Thyroid gland (tissue), 4 donors: ENCODE measurements at places on chromosomes 2 and 18. TPM values are rescaled to one million over a fixed set of nuclear protein-coding genes. Genes with fewer than 3 reads are reported as not detected.

HNMT gene
- 26.2 TPM for total RNA-seq

FEV gene
- total RNA-seq: not detected

GNAL gene
- total RNA-seq: 30.4 TPM

COL4A3 gene
- total RNA-seq: 86.5 TPM

RNF138 gene
- total RNA-seq: 10.7 TPM

ITGB6 gene
- total RNA-seq: 11.1 TPM

- DNase-seq: no peak
- no peak overlapping the region for H3K27ac ChIP-seq
- H3K27me3 ChIP-seq: no peaks in the 10 kb centered on the region
- no peak overlapping the region for H3K4me3 ChIP-seq
Observed at GRCh38 chr2:152441961-152442360, 107.0 kb downstream of the FMNL2 start.

DNA sequence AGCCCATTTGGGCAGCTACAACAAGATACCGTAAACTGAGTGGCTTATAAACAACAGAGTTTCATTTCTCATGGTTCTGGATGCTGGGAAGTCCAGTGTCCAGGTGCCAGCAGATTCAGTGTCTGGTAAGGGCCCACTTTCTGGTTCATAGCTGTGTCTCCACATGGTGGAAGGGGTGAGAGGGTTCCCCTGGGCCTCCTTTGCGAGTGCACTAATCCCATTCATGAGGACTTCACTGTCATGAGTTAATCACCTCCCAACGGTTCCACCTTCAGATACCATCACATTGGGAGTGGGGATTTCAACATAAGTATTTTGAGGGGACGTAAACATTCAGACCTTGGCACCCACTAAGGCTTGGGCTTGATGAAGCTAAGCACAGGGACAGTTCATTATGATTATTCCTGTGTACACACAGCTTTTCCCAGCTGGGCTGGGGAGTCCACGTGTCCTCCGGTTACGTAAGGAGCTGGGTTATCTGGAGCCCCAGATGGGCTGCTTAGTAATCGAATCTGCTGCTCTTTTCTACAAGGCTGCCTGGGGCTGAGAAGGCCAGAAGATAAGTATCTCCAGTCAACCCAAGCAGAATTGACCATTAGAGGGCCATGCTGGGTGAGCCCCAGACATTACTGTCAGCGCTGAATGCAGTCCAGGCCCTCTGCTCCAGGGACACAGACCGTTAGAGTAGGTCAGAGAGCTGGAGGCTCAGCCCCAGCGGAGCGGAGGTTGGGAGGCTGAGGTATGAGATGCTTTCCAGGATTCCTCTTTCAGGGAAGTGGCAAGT is 42.7 kb downstream of the EPAS1 start:
- no peaks in the 10 kb centered on the region for H3K27me3 ChIP-seq
- peaks cover 50% of the 10 kb centered on the region for H3K4me1 ChIP-seq
- H3K4me3 ChIP-seq: no peak overlapping the region

- no peak for DNase-seq
- H3K4me3 ChIP-seq: no peak overlapping the region
- no peaks in the 10 kb centered on the region for H3K36me3 ChIP-seq
- H3K27ac ChIP-seq: no peak overlapping the region
- no peaks in the 10 kb centered on the region for H3K4me1 ChIP-seq
Observed at GRCh38 chr18:73733806-73734314, 413.8 kb downstream of the FBXO15 start.

DNA sequence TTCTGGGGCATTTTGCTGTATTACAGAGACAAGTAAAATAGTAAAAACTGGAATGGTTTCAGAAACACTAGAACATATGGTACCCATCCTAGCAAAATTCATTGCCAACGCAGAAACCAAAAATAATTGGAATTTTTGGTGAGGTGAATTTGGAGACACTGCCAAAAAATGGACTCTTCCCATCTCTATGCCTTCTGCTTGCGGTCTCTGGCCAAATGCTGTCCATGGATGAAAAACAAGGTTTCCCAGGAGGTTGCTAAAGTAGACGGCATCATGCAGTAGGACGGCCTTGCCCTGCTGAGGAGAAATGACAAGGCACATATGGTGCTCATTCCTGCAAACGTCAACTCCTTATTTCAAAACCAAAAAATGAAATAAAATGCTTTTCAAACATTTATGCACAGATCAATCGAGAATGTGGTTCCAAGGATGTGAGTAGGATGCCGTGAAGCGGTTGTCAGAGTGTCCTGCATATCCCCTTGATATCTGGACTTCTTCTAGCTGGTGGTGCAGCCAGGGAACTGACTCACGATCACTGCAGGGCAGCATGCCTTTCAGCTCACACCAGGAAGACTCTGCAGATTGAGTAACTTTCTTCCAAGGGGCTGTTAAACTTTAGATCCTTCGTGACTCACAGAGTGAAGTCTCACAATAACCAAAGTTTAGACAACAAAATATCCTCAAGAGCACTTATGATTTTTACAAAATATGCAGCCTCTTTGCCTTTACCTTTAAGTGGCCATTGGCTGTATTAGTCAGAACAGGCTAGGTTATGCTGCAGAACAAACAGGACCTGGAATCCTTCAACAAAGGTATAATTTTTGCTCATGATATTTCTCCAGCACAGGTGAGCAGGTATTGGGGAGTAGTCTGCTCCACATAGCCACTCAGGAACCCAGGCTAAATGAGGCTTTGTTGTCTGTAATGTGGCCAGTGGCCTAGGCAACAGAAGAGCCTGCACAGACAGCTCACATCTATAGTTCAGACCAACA is 149.4 kb upstream of the NDUFV2 start:
- no peaks in the 10 kb centered on the region for H3K36me3 ChIP-seq
- H3K27ac ChIP-seq: no peak overlapping the region
- H3K4me1 ChIP-seq: no peaks in the 10 kb centered on the region
- no peak for DNase-seq
- no peak overlapping the region for H3K4me3 ChIP-seq

DNA sequence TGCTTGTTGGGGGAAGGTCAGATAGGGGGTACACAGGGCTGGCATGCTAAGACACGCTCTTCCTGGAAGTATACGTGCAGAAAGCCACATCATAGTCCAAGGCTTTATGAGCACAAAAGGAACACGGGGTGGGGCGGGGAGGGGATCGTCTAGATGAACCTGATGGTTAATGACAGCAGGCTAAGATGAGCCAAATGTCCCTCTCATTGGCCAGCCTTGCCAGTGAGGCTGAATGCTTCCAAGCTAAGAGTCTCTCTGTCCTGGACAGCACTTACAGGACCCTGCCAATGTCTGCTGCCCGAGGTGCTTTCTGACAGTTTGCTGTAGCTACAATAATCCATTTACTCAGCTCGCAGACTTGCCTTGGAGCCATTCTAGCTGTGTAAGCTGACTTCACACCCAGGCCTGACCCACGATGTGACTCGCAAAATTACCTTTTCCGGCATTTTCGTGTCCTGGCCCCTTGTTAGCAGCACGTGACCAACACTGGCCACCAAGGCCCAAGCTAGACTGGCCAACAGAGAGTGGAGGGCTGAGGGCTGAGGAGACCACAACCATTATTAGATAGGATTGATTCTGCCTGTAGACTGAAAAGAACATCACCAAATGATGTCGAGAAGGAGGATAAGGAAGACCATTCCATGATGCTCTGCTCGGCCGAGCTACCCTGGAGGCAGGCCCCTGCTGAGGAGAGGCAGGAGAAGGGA is 84.2 kb downstream of the MALT1 start:
- H3K36me3 ChIP-seq: no peaks in the 10 kb centered on the region
- no peaks in the 10 kb centered on the region for H3K27me3 ChIP-seq
- H3K4me1 ChIP-seq: no peaks in the 10 kb centered on the region
- H3K27ac ChIP-seq: no peak overlapping the region

DNA sequence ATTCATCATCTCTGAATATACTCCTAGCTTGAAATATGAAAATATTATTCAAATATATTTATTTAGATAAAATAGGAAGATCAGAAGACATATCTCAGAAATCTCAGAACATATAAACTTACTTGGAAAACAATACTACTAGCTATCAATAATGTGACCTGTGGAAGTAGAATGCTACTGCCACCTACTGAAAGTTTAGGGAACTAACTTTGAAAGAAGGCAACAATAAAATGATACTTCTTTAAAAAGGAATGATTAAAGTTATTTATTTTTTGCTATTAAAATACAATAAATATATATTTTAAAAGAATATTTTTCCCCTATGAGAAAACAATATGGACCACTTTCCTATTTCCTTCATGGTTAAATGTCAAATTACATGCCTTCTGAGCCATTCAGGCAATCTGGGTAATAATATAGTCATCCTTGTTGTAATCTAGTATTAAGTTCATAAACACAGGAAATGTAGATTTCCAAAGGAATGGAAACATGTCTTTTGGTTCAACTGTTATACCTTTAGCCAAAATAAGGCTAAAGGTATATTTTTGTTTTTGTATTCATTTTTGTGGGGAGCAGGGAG is 26.0 kb downstream of the ACADL start:
- H3K36me3 ChIP-seq: no peaks in the 10 kb centered on the region
- H3K27ac ChIP-seq: peak overlapping the region; percentile 31
- H3K4me3 ChIP-seq: no peak overlapping the region
- no peak for DNase-seq
- no peaks in the 10 kb centered on the region for H3K27me3 ChIP-seq
- H3K4me1 ChIP-seq: peaks cover 27% of the 10 kb centered on the region

- no peak overlapping the region for H3K27ac ChIP-seq
- no peak for DNase-seq
- no peak overlapping the region for H3K4me3 ChIP-seq
- H3K36me3 ChIP-seq: no peaks in the 10 kb centered on the region
- peaks cover 56% of the 10 kb centered on the region for H3K27me3 ChIP-seq
- H3K4me1 ChIP-seq: peaks cover 54% of the 10 kb centered on the region
Observed at GRCh38 chr2:236164925-236165841, 3.0 kb downstream of the GBX2 start.

DNA sequence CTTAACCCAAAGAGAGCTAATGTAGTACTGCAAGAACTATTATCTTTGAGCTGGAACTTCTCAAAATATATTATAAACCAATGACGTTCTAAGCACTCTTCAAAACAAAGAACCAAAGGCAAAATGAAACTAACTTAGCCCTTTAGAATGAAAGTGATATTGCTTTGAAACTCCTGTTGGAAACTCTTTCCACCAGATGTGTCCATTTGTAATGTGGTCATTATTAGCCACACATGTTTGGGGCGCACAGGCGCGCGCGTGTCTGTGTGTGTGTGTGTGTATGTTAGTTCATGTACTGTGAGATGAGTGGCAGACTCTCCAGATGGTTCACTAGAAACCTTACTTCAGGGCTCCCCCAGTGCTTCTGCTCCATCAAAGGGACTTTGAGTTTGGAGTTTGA is 323.4 kb downstream of the BCL11A start:
- DNase-seq: no peak
- H3K4me3 ChIP-seq: no peak overlapping the region
- no peak overlapping the region for H3K27ac ChIP-seq
- H3K27me3 ChIP-seq: no peaks in the 10 kb centered on the region
- no peaks in the 10 kb centered on the region for H3K4me1 ChIP-seq

GRCh38 chr2:42050703-42051542 is 3.1 kb downstream of the PKDCC start:
- no peak overlapping the region for H3K4me3 ChIP-seq
- no peaks in the 10 kb centered on the region for H3K27me3 ChIP-seq
- peak overlapping the region; percentile 43 for H3K27ac ChIP-seq
- no peak for DNase-seq
- H3K4me1 ChIP-seq: peaks cover 24% of the 10 kb centered on the region

DNA sequence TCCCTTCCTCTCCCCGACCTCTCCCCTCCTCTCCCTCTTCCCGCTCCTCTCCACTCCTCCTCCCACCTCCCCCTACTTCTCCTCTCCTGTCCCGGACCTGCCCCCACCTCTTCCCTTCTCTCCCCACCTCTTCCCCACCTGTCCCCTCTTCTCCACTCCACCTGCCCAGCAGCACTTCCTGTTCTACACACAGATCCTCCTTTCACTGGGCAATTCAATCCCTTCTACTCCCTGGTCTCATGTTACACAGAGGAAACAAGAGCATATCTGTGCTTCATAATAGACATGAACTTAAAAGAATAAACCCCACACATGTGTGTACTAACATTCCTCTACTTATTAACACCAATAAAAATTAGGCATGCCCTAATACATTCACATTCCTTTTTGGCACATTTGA is 34.8 kb downstream of the TIMM21 start:
- H3K4me1 ChIP-seq: no peaks in the 10 kb centered on the region
- H3K36me3 ChIP-seq: no peaks in the 10 kb centered on the region
- no peak overlapping the region for H3K4me3 ChIP-seq
- DNase-seq: no peak
- H3K27me3 ChIP-seq: no peaks in the 10 kb centered on the region

- no peak overlapping the region for H3K27ac ChIP-seq
- no peaks in the 10 kb centered on the region for H3K27me3 ChIP-seq
- no peak overlapping the region for H3K4me3 ChIP-seq
- H3K36me3 ChIP-seq: no peaks in the 10 kb centered on the region
- H3K4me1 ChIP-seq: no peaks in the 10 kb centered on the region
Observed at GRCh38 chr2:3241971-3242746, 135.5 kb downstream of the EIPR1 start.

DNA sequence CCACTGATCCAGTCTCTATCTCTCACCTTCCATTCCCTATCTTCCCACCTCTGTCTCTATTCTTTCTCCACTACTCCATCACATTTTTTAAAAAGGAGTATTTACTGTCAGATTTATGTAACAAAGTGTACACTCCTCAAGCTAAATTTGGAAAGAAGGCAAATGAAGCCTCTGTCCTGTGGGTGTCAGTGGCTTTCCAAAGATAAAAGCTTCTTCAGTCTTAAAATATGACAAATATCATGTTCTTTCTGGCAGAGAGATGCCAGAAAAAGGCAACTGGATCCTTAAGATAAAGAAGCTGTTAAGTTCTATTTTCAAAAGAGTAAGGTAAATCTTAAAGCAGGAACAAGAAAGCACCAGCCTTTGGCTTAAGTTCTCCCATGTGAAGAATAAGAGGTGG is 7.1 kb downstream of the DUSP11 start:
- no peak overlapping the region for H3K4me3 ChIP-seq
- H3K27me3 ChIP-seq: no peaks in the 10 kb centered on the region
- no peak for DNase-seq
- H3K27ac ChIP-seq: no peak overlapping the region
- peaks cover 41% of the 10 kb centered on the region for H3K36me3 ChIP-seq
- H3K4me1 ChIP-seq: no peaks in the 10 kb centered on the region

DNA sequence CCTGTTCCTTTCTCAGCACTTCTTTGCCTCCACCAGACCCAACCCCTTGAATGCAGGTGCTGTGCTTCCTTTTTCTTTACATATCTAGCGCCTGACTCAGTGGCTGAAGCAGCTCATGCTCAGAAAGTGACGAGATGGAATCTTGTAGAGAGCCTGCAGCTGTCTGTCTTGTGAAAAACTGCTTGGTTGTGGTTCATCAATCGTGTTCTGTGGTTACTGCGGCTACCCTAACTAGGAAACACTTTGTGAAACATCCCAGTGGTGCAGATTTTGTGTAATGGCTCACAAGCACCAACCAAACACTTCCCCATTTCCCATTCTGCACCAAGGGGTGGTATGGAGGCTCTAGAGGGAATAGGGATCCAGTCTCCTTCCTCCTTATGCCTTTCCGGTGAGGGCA is 307.2 kb upstream of the MMADHC start:
- no peaks in the 10 kb centered on the region for H3K36me3 ChIP-seq
- no peaks in the 10 kb centered on the region for H3K27me3 ChIP-seq
- H3K4me1 ChIP-seq: peaks cover 5% of the 10 kb centered on the region
